ENCODE measurements at places on chromosomes 6 and 20. TPM values are rescaled to one million over a fixed set of nuclear protein-coding genes. Genes with fewer than 3 reads are reported as not detected.

DNA sequence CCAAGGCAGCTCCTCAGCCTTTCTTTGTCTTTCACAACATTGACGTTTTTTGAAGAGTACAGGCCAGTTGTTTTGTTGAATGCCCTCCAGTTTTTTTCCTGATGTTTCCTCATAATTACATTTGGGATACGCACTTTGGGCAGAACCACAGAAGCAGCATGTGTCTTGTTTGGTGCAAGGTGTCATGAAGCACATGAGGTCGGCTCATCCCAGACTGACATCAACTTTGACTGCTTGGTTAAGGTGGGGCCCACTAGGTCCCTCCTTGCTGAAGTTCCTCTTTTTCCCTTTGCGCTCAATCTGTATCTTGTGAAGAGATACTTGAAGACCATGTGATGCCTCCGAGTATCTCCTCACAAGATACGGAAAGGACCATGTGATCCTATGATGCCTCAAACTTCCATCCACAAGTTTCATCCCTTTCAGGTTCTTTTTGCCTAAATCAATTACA, 10.5 kb downstream of the SNAI1 start:
- no peak for DNase-seq
- peaks cover 7% of the 10 kb centered on the region for H3K27me3 ChIP-seq
- H3K4me1 ChIP-seq: peaks cover 6% of the 10 kb centered on the region
- H3K4me3 ChIP-seq: no peak overlapping the region
- H3K27ac ChIP-seq: no peak overlapping the region

GRCh38 chr6:119132261-119132981, 54.0 kb upstream of the FAM184A start:
- no peak overlapping the region for H3K27ac ChIP-seq
- no peak for DNase-seq

DNA sequence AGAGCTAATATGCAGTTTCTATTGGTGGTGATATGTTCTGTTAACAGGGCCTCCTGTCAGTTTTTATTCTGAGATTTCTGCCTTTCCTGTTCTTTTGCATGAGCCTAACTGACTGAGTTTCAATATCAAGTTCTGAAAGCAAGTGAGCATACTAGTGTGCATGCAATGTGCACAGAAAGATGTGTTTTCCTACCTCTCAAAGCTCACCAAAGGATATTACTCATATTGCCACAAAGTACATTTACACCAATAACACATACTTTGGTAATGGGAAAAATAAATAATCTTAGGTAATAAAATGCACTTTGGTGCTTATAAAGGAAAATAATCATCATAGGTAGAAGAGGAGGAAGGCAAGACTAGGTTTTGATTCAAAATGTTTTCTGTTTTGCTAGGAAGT, 195.0 kb downstream of the KHDC1L start:
- no peak for DNase-seq
- no peak overlapping the region for H3K27ac ChIP-seq
- no peaks in the 10 kb centered on the region for H3K36me3 ChIP-seq

DNA sequence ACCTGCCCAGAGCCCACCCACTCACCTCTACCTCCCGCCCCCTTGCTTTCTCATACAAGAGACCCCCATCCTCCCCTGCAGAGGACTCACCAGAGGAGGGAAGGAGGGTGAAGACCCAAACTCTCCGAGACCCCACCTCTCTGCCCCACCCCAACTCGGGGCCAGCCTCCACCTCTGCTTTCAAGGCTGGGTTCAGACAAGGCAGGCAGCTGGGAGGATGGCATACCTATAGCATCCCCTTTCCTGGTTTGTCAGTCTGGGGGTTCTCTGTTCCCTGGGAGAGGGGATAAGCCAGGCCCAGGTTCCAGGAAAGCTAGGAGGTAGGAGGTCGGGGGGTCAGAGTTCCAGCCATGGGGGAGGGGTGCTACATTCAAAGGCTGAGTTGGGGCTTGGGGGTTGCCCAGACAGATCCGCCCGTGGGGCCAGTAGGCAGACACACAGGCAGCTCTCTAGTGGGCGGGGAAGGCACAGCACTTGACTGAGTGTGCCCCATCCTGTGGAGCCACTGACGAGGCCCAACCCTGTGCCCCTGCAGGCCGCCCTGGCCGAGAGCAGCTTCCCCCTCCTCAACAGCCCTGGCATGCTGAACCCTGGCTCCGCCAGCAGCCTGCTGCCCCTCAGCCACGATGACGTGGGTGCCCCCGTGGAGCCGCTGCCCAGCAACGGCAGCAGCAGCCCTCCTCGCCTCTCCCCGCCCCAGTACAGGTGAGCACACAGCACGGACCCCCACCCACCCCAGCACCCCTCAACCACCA, 40.8 kb upstream of the MDFI start:
- peaks cover 3% of the 10 kb centered on the region for H3K4me1 ChIP-seq
- H3K27ac ChIP-seq: no peak overlapping the region
- no peaks in the 10 kb centered on the region for H3K27me3 ChIP-seq
- no peak overlapping the region for H3K4me3 ChIP-seq

- no peak for DNase-seq
- H3K36me3 ChIP-seq: no peaks in the 10 kb centered on the region
- peaks cover 12% of the 10 kb centered on the region for H3K4me1 ChIP-seq
- peak overlapping the region; percentile 10 for H3K27ac ChIP-seq
Observed at GRCh38 chr6:107807196-107807811, 16.8 kb downstream of the SCML4 start.

GRCh38 chr6:8579372-8579771, 144.0 kb upstream of the SLC35B3 start:
- no peak for DNase-seq
- no peaks in the 10 kb centered on the region for H3K4me1 ChIP-seq
- H3K27me3 ChIP-seq: no peaks in the 10 kb centered on the region
- no peak overlapping the region for H3K4me3 ChIP-seq
- H3K36me3 ChIP-seq: no peaks in the 10 kb centered on the region

Gene BNIP5
- 0.10 TPM for total RNA-seq

Gene WASF1
- 46.4 TPM for total RNA-seq

Measured in progenitor cell of endocrine pancreas (in vitro differentiated cells).